Lung microvascular endothelial cell (primary cell): ENCODE measurements at places on chromosomes 5 and 9.

- DNase-seq: no peak
Observed at GRCh38 chr5:143290125-143290524, 113.4 kb downstream of the NR3C1 start.

GRCh38 chr5:150486402-150487198 lies 21.3 kb upstream of the NDST1 start:
- peak; percentile 54 for DNase-seq

DNA sequence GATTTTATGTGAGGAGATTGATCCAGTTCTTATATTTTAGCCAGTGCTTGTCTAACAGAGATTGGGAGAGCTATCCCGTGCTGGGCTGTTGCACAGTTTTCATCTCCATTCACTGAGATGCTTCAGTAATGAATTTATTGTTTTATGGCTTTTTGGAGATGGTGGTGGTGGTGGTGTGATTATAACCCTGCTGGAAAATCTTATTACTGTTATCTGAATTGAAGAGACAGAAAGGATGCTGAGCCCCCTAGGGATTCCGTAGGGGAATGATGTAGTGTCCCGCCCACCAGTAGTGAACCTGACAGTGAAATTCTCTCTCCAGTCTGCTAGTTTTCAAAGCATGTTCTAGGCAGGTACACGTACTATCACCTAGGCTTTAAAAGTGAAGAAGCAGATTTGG lies 1.9 kb downstream of the RAI14 start:
- peak; percentile 76 for DNase-seq

DNA sequence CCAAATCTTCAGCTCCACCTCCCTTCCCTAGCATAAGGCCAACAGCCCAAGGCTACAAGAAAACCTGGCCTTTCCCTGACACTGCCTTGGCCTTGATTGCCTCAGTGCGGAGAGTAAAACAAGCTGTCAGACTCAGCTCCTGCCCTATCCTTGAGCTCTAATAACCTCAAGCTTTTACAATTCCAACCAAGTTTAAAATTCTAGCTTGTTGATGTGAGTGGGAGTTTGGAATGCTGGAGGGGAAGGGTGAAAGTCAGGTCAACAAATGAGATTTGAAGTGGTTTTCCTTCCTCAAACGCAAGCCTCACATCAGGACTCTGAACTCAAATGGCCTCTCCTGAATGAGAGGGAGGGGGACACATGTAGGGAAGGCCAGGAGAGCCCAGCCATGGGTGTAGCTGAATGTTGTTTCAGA lies 197.0 kb upstream of the VLDLR start:
- DNase-seq: no peak

- no peak for DNase-seq
Observed at GRCh38 chr5:127876384-127876783, 173.2 kb downstream of the CCDC192 start.

DNA sequence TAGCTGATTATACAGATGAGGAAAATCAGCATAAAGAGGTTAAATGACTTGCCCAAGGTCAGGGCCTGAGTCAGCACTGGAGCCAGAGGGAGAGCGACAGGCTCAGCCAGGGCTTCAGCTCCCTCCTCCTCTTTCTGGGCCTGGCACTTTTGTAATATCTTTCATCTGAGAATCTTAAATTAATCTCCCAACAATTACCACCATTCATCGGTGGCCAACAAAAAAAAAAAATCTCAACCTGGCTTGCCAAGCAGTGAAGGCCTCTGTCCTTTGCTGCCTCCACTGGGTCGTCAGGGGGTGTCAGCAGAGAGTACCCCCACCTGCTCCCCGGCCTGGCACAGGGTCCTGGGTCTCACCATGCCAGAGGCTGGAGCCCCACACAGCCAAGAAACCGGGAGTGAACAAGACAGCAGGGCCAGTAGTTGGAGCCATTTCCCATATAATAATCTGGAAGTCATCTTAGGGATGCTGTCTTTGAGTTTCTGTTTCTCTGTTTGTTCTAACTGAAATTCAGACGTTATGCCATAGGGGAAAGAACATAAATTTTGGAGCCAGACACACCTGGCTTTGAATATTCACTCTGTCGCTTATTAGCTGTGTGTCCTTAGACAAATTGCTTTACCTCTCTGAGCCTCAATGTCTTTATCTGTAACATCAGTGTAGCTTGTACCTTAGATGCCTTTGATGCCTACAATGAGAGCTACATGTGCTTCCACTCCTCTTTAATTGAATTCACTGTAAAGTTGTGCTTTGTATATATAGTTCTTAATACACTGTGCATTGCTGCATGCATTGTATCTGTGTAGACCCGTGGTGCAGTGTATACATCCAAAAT lies 299.9 kb upstream of the MSX2 start:
- DNase-seq: no peak

GRCh38 chr5:79697222-79698170 lies 7.9 kb downstream of the CMYA5 start:
- no peak for DNase-seq

DNA sequence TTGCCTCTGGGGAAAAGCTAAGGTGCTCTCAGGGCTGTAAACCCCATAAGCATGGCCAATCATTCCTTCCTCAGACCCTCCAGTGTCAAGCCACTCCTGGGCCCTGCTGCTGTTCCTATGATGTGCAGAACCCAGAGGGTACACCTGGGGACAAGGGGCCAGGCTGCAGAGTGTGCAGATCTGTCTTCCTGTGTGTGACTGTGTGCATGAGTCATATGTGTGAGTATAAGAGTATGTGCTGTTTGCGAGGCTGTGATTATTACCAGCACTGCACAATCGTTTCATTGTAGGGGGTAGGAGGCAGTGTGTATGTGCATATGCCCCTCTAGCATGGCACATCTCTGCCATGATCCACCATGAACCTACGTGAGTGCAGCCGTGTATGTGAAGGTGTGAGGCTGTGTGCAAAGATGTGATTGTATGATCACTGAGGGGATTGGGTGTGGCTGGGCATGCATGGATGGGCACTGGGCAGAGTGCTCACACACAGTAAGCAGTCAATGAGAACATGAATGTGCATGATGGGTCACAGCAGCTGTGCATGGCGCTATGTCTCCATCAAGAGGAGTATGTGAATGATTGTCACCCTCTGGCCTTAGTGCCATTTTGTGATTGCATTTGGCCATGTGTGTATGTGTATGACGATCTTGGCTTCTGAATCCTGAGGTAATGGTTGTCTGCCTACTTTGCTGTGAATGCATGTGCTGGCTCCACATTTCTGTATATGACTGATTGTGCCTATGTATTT lies 2.4 kb upstream of the OR1K1 start:
- peak; percentile 42 for DNase-seq

DNA sequence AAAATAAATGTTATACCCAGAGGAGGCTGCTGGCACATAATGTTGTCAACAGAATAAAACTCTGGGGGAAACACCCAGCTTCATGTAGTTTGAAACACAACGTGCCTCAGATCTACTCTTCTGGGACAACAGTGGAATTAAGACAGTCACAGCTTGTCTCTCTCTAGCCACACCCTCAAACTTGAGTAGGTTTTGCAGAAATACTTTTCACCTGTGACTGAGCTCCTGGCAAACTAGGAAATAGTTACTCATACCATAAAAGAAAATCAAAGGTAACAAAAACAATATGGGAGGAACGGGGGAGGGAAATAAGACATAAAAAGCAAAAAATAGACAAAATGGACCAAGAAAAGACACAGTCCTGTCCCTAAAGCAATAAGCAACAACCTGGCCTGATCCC lies 14.4 kb downstream of the ELAVL2 start:
- no peak for DNase-seq
